ENCODE measurements at places on chromosomes 6 and 20. TPM values are rescaled to one million over a fixed set of nuclear protein-coding genes. Genes with fewer than 3 reads are reported as not detected.

Gene TMEM151B
- 0.09 TPM for total RNA-seq

Gene HRH3
- not detected for total RNA-seq

Gene PTGIS
- total RNA-seq, result 0.02 TPM

Gene PDE7B
- 0.92 TPM for total RNA-seq

Gene ANKRD66
- not detected for total RNA-seq
